Stimulated activated CD8-positive, alpha-beta memory T cell treated with anti-CD3 and anti-CD28 coated beads, Interleukin-7, amount 100 ng/mL, for 1 hour (primary cell): ENCODE measurements at places on chromosomes 13 and 19.

DNA sequence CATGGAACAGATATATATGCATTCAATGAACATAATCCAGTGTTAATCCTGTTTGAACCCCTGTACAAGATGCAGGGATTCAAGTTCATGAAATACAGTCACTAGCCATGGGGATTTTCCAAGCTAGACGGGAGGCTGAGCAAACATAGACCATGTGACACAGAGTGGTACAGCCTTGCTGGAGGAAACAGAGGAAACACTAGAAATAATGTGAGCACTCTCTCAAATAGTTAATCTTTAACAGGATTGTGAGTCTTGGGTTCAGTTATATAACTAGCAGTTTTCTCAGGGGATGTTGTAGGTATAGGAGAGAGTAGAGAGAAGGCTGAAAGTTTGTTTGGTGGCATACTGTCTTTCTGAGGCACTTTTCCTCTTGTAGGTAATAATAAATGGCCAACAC, 13.9 kb upstream of the LGALS16 start:
- no peak for DNase-seq

- DNase-seq = no peak
Measured at GRCh38 chr13:62115831-62116230, 700.2 kb upstream of the PCDH20 start.

- DNase-seq = peak; percentile 14
Measured at GRCh38 chr19:15631817-15632216, 8.9 kb upstream of the CYP4F3 start.

- no peak for DNase-seq
Measured at GRCh38 chr19:38799104-38799503, 10.1 kb downstream of the LGALS7B start.

DNA sequence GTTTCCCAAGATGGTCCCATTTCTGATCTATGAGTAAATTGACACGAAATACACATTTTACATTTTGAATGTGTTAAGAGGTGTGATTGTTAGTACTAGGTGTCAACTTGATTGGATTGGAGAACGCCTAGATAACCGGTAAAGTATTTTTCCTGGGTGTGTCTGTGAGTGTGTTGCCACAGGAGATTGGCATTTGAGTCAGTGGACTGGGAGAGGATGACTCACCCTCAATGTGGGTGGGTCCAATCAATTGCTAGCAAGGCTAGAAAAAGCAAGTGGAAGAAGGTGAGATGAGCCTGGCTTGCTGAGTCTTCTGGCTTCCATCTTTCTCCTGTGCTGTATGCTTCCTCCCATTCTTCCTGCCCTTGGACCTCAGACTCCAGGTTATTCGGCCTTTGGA, 960.7 kb upstream of the PCDH9 start:
- DNase-seq = no peak

DNA sequence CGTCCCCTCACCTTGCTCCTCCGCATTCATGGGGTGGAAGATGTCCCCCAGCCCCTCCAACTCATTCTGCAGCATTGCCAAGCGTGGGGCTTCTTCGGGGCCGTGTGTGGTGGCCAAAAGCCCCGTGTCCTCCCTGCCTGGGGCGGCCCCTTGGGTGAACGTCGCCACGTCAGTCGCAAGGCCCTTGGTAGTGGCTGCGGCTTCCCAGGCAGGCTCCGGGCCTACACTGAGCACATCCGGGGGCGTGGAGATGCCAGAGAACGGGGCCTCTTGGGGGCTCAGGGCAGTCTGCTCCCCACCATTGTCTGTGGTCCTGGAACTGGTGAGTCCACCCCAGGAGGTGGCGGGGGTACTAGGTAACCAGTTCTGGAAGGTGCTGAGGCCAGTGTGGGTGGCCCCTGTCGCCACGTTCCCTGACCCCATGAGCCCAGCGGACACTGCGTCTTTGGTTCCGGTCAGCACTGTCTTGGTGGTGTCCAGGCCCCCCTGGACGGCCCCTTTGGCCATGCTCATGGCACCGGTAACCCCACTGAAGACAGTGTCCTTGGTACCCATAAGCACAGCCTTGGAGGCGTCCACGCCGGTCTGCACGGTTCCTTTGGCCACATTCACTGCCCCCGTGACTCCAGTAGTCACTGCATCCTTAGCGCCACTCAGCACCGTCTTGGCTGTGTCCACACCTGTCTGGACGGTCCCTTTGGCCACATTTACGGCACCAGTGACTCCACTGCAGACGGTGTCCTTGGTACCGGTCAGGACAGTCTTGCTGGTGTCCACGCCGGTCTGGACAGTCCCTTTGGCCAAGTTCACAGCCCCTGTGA, 7.6 kb downstream of the PLIN4 start:
- DNase-seq = no peak

- DNase-seq = no peak
Measured at GRCh38 chr19:18613589-18614234, 1.0 kb downstream of the TMEM59L start.

DNA sequence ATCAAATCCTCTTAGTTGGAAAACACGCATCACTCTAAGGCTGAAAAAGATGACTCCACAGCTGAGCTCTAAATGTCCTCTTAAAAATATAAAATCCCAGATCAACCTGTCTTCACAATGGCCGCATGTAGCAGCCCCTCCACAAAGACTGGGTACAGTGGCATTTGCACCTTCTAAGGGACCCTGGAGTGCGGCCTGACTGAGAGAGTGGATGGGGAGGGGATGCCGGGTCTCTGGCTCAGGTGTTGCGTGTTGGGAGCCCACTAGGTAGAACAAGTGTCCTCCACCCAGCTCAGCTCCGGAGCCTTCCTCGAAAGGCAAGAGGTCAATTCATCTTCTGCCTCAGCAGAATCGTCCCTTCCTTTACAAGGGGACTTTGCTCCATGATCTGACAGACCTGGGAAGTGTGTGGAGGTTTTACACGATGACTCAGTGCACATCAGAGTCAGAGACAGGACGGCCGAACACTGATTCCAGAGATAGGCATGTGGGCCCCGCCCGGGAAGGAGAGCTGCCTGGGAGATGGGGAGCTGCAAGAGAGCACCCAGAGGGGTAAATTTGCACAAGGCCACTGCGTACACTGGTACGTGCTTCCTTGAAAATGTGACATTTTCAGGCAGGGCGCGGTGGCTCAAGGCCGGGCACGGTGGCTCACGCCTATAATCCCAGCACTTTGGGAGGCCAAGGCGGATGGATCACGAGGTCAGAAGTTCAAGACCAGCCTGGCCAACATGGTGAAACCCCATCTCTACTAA, 23.5 kb upstream of the SLC15A1 start:
- no peak for DNase-seq

GRCh38 chr13:71876648-71877255, 9.7 kb upstream of the DACH1 start:
- DNase-seq = no peak

- no peak for DNase-seq
Measured at GRCh38 chr19:18697680-18698079, 14.2 kb downstream of the CRTC1 start.

GRCh38 chr19:574658-575526, 2.5 kb downstream of the BSG start:
- DNase-seq = no peak

- DNase-seq = no peak
Measured at GRCh38 chr13:96041326-96042110, 11.7 kb downstream of the UGGT2 start.

DNA sequence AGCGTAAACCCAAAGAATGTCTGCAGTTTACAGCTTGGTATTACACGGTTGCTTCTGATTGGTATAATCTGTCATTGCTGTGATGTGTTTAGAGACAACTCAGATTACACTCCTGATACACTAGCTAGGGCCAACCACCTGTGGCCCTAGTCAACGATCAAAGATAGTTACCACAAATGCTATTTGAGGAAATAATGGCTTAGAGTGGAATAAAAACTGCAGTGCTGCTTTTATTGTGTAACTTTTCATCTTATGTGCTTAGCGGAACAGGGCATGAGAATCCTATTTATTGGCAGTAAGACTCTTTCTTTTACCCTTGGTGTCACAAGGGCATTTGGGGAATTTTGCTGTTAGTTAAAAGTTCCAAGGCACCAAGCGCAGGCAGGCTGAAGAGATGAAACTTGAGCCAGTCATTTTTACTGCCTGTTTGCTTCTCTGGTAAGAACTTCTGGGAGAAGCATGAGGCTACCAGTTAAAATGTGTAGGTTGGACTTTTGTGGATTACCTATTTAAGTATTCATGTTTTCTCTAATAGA, 363.3 kb downstream of the KCNRG start:
- no peak for DNase-seq

DNA sequence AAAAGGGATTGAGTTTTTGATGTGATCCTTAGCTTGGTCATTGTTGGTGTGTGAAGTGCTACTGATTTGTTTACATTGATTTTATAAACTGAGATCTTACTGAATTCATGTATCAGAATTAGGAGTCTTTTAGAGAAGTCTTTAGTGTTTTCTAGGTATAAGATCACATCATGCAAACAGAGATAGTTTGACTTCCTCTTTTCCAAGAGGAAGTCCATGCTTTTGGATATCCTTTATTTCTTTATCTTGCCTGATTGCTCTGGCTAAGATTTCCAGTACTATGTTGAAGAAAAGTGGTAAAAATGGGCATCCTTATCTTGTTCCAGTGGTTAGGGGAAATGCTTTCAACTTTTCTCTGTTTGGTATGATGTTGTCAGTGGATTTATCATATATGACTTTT, 561.2 kb upstream of the SLITRK1 start:
- no peak for DNase-seq

- DNase-seq = no peak
Measured at GRCh38 chr13:25286308-25286968, 850 bp downstream of the MTMR6 start.

GRCh38 chr19:15471639-15472101, 7.3 kb upstream of the RASAL3 start:
- no peak for DNase-seq

DNA sequence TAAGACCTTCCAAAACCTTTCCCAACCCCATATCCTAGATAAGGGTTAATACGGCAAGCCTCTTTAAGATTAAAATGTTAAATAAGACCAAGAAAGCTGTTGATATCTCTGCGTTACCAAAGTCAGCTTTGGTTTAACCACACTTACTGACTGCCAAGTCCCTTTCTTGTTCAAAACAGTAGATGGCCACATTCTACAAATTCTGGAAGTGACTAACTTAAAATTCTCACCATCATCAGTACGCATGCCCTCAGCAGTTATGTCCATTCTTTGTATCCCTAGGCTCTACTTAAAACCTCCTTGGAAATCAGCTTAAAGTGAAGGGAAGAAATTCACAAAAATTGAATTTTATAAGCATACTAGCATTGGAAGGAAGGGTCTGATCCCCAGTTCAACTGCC, 23.6 kb downstream of the SOHLH2 start:
- DNase-seq = no peak

- no peak for DNase-seq
Measured at GRCh38 chr19:4474514-4475022, 2.5 kb downstream of the HDGFL2 start.

DNA sequence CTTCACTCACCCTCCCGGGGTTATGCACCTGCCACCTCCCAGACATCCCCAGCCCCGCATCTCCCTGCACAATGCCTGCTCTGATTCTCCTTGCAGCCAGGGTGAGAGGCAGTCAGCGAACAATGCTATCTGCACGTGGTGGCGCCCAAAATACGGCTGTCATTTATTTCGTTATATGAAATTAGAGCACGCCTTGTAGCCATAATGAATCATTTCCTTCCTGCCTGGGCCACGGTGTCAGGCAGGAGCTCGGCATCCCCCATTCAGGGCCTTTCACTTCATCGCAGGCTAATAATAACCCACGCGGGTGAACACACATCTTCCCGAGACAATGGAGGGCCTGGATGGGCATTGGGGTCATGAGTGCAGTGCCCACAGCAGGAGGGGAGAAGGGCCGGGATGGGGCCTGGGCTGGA, 143.8 kb upstream of the ZNF507 start:
- DNase-seq = no peak
